A549 treated with CORT108297 at 1 μM for 4 hours (cell line): ENCODE measurements at places on chromosomes 2 and 18. TPM values are rescaled to one million over a fixed set of nuclear protein-coding genes. Genes with fewer than 3 reads are reported as not detected.

ANKRD30B gene
- total RNA-seq, result 0.02 to 0.03 TPM (median 0.02 TPM) in 3 of 5 replicates, not detected in the others

OR6B2 gene
- not detected in 5 replicates for total RNA-seq

CHAC2 gene
- 12.1 to 16.7 TPM (median 13.0 TPM) in 5 replicates for total RNA-seq

PFN4 gene
- total RNA-seq, result 0.77 to 1.9 TPM (median 1.2 TPM) in 5 replicates

UGT1A5 gene
- total RNA-seq, result not detected in 5 replicates

WBP1 gene
- total RNA-seq, result 46.5 to 91.2 TPM (median 87.8 TPM) in 5 replicates

PROM2 gene
- total RNA-seq, result 0.06 to 0.23 TPM in 2 of 5 replicates, not detected in the others

RGPD4 gene
- total RNA-seq, result 0.03 to 0.10 TPM (median 0.07 TPM) in 5 replicates

TUBB6 gene
- 187 to 204 TPM (median 189 TPM) in 5 replicates for total RNA-seq

SMIM21 gene
- total RNA-seq, result not detected in 5 replicates

PSME4 gene
- 38.8 to 43.5 TPM (median 39.5 TPM) in 5 replicates for total RNA-seq

TCF4 gene
- 1.2 to 2.5 TPM (median 2.1 TPM) in 5 replicates for total RNA-seq

MYO7B gene
- total RNA-seq, result 0.09 to 0.27 TPM (median 0.13 TPM) in 5 replicates

GKN2 gene
- total RNA-seq, result 2.4 to 4.1 TPM (median 2.9 TPM) in 5 replicates

TBR1 gene
- 0.01 to 0.07 TPM (median 0.05 TPM) in 4 of 5 replicates, not detected in the other for total RNA-seq

ACMSD gene
- total RNA-seq, result not detected in 5 replicates

CLEC4F gene
- total RNA-seq, result not detected in 5 replicates

NFU1 gene
- total RNA-seq, result 44.6 to 50.5 TPM (median 46.2 TPM) in 5 replicates

ERICH2 gene
- total RNA-seq, result not detected in 5 replicates

IL18RAP gene
- total RNA-seq, result 0.11 TPM in 1 of 5 replicates, not detected in the others

LAMA1 gene
- total RNA-seq, result 0.03 to 0.17 TPM (median 0.07 TPM) in 5 replicates

RAX gene
- not detected in 5 replicates for total RNA-seq

SYT4 gene
- total RNA-seq, result not detected in 5 replicates

SERPINB11 gene
- total RNA-seq, result 0.07 to 0.13 TPM (median 0.10 TPM) in 3 of 5 replicates, not detected in the others

ST8SIA3 gene
- not detected in 5 replicates for total RNA-seq

HNMT gene
- total RNA-seq, result 0.47 to 1.6 TPM (median 0.71 TPM) in 5 replicates

BCL11A gene
- total RNA-seq, result 0.04 to 0.20 TPM (median 0.10 TPM) in 4 of 5 replicates, not detected in the other

SF3B6 gene
- 157 to 224 TPM (median 168 TPM) in 5 replicates for total RNA-seq

STARD7 gene
- 90.1 to 100 TPM (median 93.6 TPM) in 5 replicates for total RNA-seq

POTEE gene
- 0.03 to 0.07 TPM (median 0.06 TPM) in 5 replicates for total RNA-seq

RIT2 gene
- total RNA-seq, result not detected in 5 replicates

ECEL1 gene
- 0.12 to 0.27 TPM (median 0.14 TPM) in 5 replicates for total RNA-seq

MAL gene
- total RNA-seq, result 0.07 TPM in 1 of 5 replicates, not detected in the others

LRATD1 gene
- total RNA-seq, result 0.02 to 0.09 TPM (median 0.05 TPM) in 5 replicates

RGPD8 gene
- total RNA-seq, result 2.5 to 3.4 TPM (median 3.2 TPM) in 5 replicates

NMS gene
- not detected in 5 replicates for total RNA-seq

LYG2 gene
- total RNA-seq, result not detected in 5 replicates

TMEM247 gene
- total RNA-seq, result not detected in 5 replicates

ALMS1 gene
- 8.5 to 10.2 TPM (median 9.4 TPM) in 5 replicates for total RNA-seq

SOX11 gene
- total RNA-seq, result not detected in 5 replicates

C2orf68 gene
- total RNA-seq, result 20.2 to 29.3 TPM (median 28.1 TPM) in 5 replicates

IL36G gene
- not detected in 5 replicates for total RNA-seq
